ENCODE measurements at places on chromosomes 7 and 10.

- no peak for DNase-seq
Observed at GRCh38 chr10:115744089-115744488, 528.9 kb downstream of the GFRA1 start.

GRCh38 chr7:32218741-32219288 lies 148.6 kb upstream of the PDE1C start:
- no peak for DNase-seq

DNA sequence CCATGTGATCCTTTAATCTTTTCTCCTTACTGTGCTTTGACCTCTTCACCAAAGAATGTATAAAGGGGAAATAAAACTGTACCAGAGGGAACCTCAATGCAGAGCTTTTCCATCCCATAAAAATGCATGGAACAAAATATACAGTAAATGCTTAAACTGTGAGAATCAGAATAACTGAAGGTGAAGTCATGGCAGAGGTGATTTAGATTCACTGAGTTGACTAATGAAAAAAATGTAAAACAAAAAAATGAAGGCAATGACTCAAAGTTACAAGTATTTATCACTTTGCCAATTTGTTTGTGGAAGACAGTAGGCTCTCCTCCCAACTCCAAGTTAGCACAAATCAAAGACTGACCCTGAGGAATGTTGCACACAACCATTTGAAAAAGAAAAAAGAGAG lies 1331.6 kb upstream of the SORCS1 start:
- DNase-seq: no peak

DNA sequence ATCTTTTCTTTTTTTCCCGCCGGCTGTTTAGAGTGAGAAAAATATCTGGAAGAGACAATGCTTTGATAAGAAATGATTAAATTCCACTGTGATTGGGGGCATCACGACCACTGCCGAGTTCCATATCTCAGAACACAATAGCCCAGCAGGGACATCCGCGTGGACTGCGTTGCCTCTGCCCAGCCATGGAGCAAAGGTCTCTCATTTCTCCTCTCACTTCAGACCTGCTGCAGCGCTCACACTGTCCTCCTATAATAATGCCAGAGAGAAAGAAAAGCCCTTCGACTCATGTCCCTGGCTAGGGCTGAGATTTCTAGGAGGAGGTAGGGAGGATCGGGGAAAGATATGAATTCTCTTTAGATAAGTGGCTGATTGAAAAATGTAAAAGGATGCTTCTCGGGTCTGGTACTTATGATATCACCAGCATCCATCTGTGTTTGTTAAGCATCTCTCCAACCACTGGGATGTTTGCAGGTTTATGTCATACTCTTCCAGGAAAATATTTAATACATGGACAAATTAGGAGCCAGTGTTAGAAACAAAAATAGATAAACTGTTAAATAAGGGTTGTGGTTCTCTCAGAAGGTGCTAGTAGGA lies 472.9 kb upstream of the AKR1E2 start:
- no peak for DNase-seq
